HFFc6 (cell line): ENCODE measurements at places on chromosomes 11 and 22. TPM values are rescaled to one million over a fixed set of nuclear protein-coding genes. Genes with fewer than 3 reads are reported as not detected.

- no peak overlapping the region for H3K4me3 ChIP-seq
- no peaks in the 10 kb centered on the region for H3K36me3 ChIP-seq
- peaks cover 67% of the 10 kb centered on the region for H3K27me3 ChIP-seq
Measured at GRCh38 chr11:70078781-70079616, 882 bp downstream of the ANO1 start.

Gene CHST1
- total RNA-seq, result not detected in 2 replicates

- H3K27ac ChIP-seq, result no peak overlapping the region
- H3K4me1 ChIP-seq, result no peaks in the 10 kb centered on the region
- no peaks in the 10 kb centered on the region for H3K36me3 ChIP-seq
Measured at GRCh38 chr11:30434901-30435300, 112.0 kb downstream of the ARL14EP start.

- peak overlapping the region; percentile 88 for H3K4me3 ChIP-seq
- peak overlapping the region; percentile 93 for H3K27ac ChIP-seq
- no peak for DNase-seq
- H3K27me3 ChIP-seq, result peaks cover under 1% of the 10 kb centered on the region
- H3K4me1 ChIP-seq, result peaks cover 49% of the 10 kb centered on the region
- no peaks in the 10 kb centered on the region for H3K36me3 ChIP-seq
Measured at GRCh38 chr11:8871962-8872361, 39.0 kb upstream of the AKIP1 start.

DNA sequence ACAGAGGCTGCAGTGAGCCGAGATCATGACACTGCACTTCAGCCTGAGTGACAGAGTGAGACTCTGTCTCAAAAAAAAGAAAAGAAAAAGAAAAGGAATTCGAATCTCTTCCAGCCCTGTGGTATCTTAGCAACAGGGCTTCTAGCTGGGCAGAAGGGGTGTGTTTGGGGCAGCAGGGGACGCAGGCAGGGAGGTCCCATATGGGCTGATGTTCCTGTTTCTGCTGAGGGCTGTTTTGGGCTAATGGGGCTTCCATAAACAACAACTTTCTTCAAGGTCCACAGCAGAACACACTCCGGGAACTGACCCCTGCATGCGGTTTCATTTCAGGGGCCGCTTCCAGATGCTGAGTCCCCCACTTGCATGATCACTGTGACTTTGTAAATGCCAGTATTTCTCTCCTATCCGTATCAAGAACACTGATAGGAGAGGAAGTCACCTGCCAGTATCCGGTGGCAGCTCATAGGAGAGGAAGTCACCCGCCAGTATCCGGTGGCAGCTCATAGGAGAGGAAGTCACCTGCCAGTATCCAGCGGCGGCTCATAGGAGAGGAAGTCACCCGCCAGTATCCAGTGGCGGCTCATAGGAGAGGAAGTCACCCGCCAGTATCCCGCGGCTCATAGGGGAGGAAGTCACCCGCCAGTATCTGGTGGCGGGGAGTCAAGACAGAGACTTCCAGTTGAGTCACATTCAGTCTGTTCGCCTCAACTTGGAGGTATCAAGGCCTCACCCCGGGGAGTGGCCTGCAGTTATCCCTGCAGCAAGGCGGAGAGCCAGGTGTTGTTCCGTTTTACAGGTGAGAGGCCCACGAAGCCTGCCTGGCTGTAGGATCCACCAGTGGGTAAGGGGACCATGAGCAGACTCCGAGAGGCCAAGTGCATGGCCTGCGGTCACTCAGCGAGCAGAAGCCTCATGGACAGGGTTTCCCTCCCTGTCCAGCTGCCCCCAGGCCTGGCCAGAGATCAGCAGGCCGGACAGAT, 8.3 kb upstream of the FGF19 start:
- no peak overlapping the region for H3K4me3 ChIP-seq
- no peak overlapping the region for H3K27ac ChIP-seq
- H3K4me1 ChIP-seq, result no peaks in the 10 kb centered on the region
- H3K27me3 ChIP-seq, result peaks cover 45% of the 10 kb centered on the region

DNA sequence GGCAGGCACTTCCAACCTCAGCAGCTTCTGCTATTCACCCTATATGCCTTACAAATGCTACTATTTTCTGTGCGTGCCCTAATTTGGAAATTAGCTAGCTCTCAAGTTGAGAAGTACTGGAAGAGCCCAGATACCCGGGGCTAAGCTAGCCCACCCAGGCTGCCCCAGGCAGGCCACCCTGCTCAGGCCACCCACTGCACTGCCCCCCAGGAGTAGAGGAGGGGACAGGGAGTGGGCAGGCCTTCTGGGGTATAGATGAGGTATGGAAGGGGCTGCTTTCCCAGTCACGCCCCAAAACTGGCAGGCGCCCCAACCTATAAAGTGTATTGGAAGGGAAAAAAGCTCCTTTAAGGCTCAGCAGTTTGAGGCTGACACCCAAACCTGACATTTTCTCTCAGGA, 43.5 kb downstream of the DRD2 start:
- H3K27me3 ChIP-seq, result peaks cover 3% of the 10 kb centered on the region
- DNase-seq, result no peak
- no peak overlapping the region for H3K27ac ChIP-seq
- no peaks in the 10 kb centered on the region for H3K36me3 ChIP-seq
- H3K4me1 ChIP-seq, result no peaks in the 10 kb centered on the region

DNA sequence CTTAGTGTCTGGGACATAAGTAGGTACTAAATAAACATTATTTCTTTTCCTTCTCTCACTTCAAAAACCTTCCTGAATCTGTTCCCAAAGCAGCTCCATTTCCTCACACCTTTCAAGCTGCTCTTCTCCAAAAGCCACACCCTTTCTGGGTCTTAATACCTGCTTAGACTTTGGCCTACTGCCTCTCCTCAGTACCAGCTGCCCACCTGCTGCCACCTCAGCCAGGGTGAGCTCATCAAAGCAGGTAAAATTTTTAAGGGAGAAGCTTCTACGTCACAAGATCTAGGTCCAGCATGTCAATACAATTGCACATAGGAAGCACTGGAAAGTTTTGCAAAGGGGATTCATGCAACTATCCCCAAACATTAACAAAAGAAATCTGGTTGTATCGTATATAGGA, 108.4 kb downstream of the RPL27A start:
- no peak overlapping the region for H3K27ac ChIP-seq
- peaks cover 1% of the 10 kb centered on the region for H3K27me3 ChIP-seq
- H3K36me3 ChIP-seq, result peaks cover 6% of the 10 kb centered on the region; the same call in 1 of the 2 replicates

DNA sequence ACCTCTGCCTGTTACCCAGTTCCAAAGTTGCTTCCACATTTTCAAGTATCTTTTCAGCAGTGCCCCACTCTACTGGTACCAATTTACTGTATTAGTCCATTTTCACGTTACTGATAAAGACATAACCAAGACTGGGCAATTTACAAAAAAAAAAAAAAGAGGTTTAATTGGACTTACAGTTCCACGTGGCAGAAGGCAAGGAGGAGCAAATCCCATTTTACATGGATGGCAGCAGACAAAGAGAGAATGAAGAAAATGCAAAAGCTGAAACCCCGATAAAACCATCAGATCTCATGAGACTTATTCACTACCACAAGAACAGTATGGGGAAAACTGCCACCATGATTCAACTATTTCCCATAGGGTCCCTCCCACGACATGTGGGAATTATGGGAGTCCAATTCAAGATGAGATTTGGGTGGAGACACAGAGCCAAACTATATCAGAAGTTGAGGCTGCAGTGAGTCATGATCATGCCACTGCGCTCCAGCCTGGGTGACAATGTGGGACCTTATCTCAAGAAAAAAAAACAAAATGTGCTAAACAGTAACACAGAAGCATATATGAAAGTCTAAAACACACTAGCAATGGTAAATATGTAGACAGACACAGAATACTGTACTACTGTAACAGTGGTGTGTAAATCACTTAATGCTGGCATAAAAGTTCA, 190.3 kb upstream of the ZC3H12C start:
- H3K4me3 ChIP-seq, result no peak overlapping the region
- H3K36me3 ChIP-seq, result no peaks in the 10 kb centered on the region
- H3K27ac ChIP-seq, result no peak overlapping the region
- no peaks in the 10 kb centered on the region for H3K4me1 ChIP-seq

DNA sequence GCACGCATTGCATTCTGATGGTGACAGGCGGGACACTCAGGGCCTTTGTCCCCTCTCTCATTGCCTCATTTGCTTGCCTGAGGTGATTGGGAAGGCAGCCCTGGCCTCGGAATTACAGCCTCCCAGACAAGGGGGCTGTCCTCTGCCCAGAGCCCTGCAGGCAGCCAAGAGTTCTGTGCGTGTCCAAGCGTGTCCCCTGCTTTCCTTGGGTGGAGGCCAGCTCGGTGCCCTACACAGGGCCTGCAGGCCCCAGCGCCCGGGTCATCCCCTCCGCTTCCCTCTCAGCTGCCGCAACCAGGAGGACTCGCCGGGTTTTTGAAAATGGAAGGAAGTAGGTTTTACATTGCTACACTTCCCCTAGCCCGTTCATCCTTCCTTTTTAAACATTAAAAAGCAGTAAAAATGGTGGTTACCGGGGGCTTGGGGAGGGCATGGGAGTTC, 1.9 kb downstream of the GRAMD4 start:
- no peaks in the 10 kb centered on the region for H3K36me3 ChIP-seq
- H3K27ac ChIP-seq, result no peak overlapping the region
- H3K4me3 ChIP-seq, result no peak overlapping the region
- no peaks in the 10 kb centered on the region for H3K4me1 ChIP-seq
- peaks cover 4% of the 10 kb centered on the region for H3K27me3 ChIP-seq

Gene PTPRCAP
- total RNA-seq, result 0.26 and 0.40 TPM in 2 replicates

DNA sequence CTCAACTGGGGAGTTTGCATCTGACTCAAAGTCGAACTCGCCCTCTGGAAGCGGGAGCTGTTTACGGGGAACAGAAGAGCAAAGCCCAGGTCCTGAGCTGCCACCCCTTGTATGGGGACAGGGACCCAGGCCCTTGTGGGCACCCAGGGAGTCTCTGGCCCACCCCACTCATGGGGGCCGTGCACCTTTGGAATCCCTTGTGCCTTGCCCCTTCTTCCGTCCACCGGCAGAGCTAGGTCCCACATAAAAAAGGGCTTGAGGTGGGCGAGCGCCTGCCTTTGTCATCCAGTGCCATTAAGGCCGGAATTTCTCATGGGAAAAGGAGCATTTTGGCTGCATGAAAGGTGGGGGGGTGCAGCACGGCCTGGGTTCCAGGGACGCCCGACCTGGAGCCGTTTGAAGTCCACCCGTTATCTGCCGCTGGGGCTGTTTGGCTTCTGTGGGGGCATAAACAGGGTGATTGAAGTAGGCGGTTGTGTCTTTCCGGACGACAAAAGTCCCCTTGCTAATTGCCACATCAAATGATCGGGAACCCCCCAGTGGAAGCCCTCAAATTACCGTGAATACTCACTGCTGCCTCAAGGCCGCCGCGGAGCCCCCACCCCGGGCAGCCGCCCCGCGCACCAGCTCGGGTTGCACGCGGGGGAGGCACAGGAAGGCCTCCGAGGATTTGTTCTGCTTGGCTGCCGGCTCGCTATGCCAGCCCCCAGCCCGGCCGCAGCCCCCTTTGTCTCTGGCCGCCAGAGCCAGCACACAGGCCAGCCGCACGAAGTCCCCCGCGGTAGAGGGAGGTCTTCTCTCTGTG, 49.0 kb upstream of the FGF3 start:
- DNase-seq, result no peak
- H3K4me3 ChIP-seq, result no peak overlapping the region
- peaks cover 37% of the 10 kb centered on the region for H3K27me3 ChIP-seq
- no peaks in the 10 kb centered on the region; the same call in 1 of the 2 replicates for H3K4me1 ChIP-seq
- H3K27ac ChIP-seq, result no peak overlapping the region

- H3K27me3 ChIP-seq, result peaks cover 12% of the 10 kb centered on the region
- peaks cover 11% of the 10 kb centered on the region for H3K36me3 ChIP-seq
- H3K27ac ChIP-seq, result no peak overlapping the region
- H3K4me3 ChIP-seq, result no peak overlapping the region
- no peaks in the 10 kb centered on the region for H3K4me1 ChIP-seq
- no peak for DNase-seq
Measured at GRCh38 chr11:120615391-120615790, 103.8 kb downstream of the GRIK4 start.
